ENCODE measurements at places on chromosomes 7 and 10. TPM values are rescaled to one million over a fixed set of nuclear protein-coding genes. Genes with fewer than 3 reads are reported as not detected.

DNA sequence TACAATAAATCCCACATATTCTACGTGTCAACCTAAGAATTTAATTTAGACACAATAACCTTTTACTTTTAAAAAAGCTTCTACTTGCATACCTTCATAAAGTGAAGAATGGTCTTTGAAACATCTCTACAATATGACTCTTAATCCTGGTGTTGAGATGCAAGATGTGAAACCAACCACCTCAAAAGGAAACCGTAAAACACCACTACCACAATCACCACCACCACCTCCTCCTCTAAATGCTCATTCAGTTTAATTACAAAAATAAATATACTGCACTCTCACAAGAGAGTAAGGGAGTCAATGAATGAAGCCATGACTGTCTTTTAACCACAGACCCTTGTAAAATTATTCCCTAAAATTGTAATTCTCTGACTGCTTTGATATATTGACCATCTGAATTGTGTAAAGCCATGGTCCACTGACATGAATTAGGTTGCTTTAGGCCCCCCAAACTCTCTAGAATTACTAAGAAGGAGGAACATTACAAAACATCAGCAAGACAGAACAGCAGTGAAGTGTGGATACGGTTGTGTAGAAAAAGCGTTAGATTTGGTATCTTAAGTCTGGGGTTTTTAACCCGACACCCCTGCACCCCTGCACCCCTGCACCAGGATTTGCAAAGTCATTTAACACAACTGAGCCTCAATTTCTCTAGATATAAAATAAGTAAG is 171.4 kb downstream of the SFMBT2 start:
- DNase-seq, result no peak

- DNase-seq, result no peak
Observed at GRCh38 chr7:138607216-138608126, 93.7 kb downstream of the SVOPL start.

The IQCE gene
- total RNA-seq, result 12.1 TPM

GRCh38 chr7:97006055-97006815 is 882 bp downstream of the DLX6 start:
- DNase-seq, result peak; percentile 55

DNA sequence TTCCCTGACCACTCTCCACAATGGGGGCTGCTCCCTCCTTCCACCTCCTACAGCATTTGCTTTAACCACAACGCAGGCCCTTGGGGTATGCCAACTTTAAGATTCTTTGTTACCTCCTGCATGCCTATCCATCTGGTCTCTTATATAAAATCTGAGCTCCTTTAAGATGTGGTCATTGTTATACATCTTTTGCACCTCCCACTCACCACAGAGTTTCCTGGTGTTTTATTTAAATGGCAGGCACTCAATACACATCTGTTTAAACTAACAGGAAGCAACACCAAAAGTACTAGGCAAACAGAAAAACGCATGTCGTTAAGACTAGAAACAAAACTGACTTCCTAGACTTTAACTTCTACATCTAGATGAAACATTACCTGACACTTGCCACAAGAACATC is 36.3 kb downstream of the SLC25A13 start:
- no peak for DNase-seq

DNA sequence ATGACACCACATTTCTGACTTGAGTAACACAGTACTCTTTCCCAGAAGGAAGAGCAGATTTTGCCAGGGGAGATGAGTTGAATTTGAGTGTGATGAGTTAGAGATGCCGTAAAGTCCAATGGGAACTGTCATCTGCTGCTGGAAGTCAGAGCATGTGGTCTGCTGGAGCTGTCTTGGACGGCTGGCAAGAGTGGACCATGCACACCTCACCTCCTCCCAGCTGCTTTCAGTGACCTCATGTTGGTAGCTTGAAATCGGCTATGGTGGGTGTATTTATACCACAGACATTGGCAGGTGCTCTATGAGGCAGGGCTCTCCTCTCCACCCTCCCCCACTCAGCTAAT is 82.3 kb downstream of the COL13A1 start:
- DNase-seq, result peak; percentile 98

DNA sequence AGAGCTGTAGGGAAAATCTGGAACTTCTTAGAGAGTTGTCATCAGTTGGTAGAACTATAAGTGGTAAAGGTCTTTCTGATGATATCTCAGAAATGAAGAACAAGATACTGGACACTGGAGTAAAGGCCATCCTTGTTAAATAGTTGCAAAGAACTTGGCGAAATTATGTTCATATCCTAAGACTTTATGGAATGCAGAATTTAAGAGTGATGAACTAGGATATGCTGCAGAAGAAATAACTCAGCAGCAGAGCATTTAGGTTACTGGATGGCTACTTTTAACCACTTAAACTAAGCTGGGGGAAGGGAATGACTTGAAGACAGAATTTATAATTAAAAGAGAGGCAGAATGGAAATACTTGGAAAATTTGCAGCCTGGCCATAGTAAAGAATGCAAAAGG is 23.7 kb downstream of the PTEN start:
- DNase-seq, result no peak

DNA sequence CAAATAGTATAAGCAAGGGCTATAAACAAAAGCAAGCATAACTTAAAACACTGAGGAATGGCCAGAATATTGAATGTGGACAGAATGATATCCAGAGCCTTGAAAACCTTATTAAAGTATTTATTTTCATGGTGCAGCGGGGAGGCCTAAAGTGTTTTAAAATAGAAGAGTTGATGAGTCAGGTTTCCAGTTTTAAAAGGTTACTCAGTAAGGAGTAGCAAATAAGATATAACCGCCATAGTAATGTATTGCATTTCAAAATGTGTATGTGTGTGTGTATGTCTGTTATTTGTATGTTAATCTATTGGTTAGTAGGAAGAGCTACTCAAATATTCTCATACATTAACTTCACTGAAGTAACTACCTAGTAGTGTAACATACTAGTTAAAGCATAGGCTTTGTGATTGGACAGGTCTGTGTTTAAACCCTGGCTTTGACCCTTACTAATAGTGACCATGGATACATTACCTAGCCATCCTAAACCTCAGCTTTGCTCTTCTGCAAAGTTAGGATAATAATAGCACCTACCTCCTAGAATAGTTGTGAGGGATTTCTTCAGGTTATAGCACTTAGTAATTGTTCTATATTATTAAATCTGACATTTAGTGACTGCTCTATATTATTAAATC is 16.9 kb downstream of the CUTC start:
- DNase-seq, result peak; percentile 30

The LLCFC1 gene
- not detected for total RNA-seq

GRCh38 chr7:81887098-81888090 is 117.5 kb upstream of the HGF start:
- peak; percentile 65 for DNase-seq

GRCh38 chr7:133489906-133490305 is 237.0 kb downstream of the EXOC4 start:
- no peak for DNase-seq

GRCh38 chr10:72328045-72328828 is 26.5 kb downstream of the DNAJB12 start:
- peak; percentile 84 for DNase-seq

The GPR26 gene
- total RNA-seq, result not detected

GRCh38 chr10:49617121-49618020 is 3.5 kb downstream of the CHAT start:
- DNase-seq, result no peak
